ENCODE measurements at places on chromosomes 4 and X.

DNA sequence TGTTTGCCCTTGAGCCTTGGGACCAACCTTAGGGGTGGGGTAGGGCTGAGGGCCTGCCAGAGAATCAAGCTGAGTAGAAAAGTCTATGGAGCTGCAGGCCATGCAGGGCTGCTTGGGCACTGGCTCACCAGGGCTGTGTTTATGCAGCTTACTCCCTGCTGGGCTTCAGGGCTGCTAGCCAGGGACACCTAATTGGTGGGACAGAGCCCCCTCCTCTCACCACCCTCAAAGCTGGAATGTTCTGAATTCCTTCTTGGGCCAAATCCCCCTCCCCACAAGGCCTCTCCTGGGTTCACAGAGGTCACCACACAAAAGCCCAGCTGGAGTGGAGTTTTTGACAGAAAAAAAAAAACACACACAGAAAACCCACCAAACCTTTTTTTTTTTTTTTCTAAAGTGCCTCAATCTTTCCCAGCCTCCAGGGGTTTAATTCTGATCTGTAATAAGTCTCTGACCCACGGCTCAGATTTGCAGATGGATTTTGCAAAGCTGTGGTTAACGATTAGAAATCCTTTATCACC, at the start of gene CLDN2:
Gene CLDN2 (plus strand): TSS at position 471 of the 521 bp plus-strand sequence. CDS start 7,827 bp downstream, outside the sequence.
- no peak for DNase-seq

- DNase-seq, result no peak
These were observed 111.9 kb downstream of the PHKA2 start for GRCh38 chrX:18871970-18872369.

- DNase-seq, result no peak
These were observed 44.8 kb upstream of the CBR4 start for GRCh38 chr4:169054879-169055278.

DNA sequence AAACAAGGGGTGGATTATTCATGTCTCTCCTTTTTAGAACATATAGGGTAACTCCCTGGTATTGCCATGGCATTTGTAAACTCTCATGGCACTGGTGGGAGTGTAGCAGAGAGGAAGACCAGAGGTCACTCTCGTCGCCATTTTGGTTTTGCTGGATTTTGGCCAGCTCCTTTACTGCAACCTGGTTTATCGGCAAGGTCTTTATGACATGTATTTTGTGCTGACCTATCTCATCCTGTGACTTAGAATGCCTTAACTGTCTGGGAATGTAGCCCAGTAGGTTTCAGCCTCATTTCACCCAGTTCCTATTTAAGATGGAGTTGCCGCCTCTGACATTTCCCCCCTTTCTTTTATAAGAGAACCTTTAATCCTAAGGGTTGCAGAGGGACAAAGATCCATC, 45.8 kb downstream of the MGST2 start:
- DNase-seq, result no peak

DNA sequence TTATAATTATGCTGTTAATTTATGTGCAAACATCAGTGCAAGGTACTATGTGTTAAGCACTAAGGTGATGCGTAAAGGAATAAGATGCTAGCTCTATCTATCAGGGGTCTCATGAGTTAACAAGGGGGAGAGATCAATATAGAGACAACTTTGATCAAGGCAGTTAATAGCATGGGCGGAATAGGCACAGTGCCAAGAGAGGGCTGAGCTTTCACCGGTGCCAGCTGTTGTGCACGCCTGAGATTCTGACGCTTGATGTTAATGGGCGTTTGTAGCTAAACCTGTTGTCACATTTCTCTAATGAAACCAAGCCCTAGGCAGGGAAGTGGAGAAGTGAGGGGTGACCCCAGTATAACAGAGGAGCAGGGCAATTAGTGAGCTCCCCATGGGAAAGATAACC, 86.0 kb upstream of the NMU start:
- DNase-seq, result no peak

DNA sequence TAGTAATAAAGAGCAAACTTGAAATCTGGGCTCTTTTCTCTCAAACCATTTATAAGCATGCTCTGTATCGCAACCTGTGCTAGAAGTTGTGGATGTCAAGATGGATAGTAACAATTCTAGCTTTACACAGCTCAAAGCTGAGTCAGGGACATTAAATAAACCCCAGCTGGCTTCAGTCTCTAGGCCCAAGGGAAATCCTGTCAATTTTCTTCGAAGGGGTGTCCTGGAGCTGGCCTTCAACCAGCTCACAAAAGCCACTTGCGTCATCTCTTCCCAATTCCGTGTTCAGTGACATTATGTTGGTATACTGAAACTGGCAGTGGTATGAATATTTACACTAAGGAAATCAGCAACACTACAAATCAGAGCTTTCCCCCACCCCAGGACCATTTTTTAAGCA, 89.8 kb upstream of the PRKG2 start:
- no peak for DNase-seq

DNA sequence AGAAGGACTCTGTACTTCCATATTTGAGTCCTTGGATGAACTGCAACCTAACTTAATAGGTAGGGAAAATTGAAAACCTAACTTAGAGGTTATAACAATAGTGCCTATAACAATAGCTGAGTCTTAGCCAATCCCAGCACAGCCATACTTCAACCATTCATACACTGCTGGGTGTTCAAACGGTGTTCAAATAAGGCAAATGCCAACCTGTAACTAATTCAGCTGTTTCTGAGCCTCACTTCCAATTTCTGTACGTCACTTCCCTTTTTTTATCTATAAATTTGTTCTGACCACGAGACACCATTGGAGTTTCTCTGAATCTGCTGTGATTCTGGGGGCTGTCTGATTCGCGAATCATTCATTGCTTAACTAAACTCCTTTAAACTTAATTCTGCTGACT, 9.6 kb upstream of the GRSF1 start:
- DNase-seq, result no peak

DNA sequence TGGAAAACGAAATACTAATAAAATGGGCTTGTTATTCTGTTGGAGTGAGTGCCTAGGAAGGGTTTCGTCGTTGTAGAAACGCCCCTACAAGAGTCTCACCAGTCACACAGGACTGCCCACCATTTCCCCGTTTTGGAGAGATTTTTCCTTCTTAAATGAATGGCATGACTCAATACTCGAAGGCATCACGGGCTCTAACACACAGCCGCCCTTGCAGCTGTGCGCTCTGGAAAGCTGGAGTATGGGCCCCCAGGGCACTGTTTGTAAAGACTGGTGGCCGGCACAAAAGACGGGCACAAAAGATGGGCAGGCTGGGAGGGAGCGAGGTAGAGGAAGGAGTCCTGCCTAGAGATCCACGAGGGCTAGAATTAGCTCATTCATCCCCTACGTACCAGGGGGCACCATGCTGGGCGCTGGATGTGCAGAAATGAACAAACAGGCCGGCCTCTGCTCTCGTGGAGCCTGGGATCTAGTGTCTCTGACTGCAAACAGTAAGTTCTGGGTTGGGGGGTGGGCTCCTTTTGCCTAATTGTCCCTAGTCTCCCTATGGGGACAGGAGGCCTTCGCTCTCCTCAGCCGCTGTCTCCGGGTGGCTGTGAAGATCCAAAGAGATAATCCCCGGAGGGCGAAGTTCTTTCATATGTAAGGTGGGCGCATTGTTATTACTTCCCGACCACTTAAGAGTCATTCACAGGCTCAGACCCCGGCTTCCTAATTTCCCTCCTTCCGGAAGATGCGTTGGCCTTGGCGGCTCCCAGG, 1.0 kb upstream of the SFRP2 start:
- DNase-seq, result no peak

DNA sequence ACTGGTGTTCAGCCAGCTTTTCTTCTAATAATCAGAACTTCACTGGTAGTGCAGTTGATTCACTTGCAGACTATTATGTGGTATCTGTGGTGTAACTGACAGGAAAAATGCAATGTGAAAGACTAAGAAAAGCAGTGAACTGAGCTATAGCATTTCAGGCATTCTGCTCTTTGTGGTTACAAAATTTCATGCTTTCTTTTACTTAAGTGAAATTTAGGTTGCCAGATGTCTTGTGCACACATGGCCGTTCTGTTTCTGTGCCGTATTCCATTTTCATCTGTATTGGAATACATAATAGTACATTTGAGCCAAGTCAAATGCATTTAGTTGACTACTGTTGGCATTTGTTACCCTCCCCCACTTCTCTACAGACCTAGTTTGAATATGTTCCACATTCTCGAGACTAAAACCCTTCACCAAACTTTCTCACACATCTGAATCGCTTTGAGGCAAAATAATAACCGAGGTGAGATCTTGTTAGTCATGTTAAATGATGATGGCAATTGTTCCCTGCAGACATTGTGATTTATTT, 8.2 kb downstream of the RTL3 start:
- no peak for DNase-seq

- DNase-seq, result no peak
These were observed 101.4 kb downstream of the PAPSS1 start for GRCh38 chr4:107618656-107619055.

DNA sequence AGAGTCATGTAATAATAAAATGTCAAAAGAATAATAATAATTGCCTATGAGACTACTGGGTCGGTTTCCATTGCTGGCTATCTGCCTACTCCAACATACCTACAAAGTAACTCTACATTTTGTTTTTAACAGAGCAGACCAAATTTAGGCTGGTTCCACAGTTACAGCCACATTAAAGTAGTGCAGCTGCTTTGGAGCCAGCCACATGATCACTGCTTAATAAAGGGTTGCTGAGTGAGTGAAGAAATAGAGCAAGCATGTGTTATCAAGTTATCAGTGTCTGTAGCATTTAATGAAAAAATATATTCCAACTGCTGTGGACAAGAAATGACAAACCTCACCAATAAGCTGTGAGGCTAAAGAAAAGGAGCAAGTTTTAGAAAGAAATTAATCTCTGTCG, 782.3 kb downstream of the PCDH18 start:
- no peak for DNase-seq

All from GOT3 (cell line).